Prostate gland (tissue), 2 donors: ENCODE measurements at places on chromosomes 12 and 14.

DNA sequence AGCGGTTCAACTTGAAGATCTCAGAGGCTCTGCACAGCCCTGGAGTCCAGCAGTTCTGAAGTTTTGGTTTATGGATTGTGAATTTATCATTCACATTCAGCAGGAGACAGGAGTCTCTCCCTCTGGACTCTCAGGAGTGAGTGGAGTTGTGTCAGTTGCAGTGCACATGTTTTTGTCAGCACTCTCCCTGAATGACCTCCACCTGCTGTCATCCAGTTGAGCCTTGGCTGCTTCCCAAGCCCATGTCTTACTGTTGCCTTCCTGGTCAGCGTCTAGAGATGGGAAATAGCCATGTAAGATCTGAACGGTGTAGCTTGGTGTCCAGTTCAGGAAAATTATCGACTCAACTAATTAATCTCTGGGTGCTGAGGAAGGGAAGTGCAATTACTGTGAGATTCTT lies 133.2 kb downstream of the PRKCH start:
- DNase-seq, result no peak

DNA sequence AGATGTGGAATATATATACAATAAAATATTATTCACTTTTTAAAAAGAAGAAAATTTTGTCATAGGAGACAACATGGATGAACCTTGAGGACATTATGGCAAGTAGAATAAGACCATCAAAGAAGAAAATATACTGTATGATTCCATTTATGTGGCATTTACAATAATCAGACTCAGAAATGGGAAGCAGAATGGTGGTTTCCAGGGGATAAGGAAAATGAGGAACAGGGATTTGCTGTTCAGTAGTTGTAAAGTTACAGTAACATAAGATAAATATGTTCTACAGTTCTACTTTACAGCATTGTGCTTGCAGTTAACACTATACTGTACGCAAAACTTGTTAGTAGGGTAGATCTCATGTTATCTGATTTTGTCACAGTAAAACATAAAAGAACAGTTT lies 1271.0 kb downstream of the LRFN5 start:
- DNase-seq, result no peak

DNA sequence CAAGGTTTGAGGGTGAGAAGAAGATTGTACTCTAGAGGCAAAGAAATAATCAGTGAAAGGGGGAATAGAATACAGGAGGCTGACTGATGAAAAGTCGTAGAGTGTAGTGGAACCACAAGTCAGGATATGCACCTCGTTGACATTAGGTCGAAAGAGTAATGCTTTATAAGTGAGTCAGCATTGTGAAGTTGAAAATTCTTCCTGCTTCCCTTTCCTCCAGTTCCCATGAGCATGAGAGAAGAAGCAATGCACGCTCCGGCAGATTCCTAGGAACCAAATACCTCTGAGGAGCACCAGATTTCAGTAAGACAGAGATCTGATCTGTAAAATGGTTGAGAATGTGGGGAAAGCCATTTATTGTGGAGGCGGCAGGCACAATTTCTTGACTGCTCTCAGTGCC lies 16.5 kb downstream of the CCER1 start:
- DNase-seq, result no peak

DNA sequence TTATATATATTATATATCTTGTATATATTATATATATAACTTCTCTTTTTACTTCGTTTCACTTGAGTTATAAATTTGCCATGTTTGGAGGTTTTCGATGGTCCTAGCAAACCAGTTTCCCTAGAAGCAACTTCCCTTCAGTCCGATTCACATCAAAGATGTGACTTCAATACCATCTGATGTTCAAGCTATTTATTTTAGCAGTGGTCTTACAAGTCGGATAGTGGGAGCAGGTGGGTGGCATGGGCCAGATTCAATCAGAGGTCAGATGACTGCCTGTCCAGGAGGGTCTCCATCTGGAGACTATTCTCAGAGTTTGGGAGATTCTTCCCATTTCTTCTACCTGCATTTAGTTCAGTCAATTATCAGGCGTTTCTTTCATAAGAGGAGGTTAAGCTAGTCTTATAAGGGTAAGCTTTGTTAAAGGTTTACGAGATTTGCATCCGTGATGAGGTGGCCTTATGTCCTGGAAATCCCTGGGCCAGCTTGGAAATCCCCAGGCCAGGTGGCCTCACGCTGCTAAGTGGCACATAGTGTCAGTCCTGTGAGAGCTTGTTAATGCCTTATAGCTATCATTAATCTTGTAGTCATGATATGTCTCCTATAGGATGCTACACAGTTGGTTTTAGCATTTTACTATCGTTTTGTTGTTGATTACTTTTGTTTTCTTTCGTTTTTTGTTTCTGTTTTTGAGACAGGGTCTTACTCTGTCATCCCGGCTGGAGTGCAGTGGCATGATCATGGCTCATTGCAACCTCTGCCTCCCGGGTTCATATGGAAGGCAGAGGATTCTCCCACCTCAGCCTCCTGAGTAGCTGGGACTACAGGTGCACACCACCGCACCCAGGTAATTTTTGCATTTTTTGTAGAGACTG lies 145.8 kb downstream of the BICD1 start:
- no peak for DNase-seq

DNA sequence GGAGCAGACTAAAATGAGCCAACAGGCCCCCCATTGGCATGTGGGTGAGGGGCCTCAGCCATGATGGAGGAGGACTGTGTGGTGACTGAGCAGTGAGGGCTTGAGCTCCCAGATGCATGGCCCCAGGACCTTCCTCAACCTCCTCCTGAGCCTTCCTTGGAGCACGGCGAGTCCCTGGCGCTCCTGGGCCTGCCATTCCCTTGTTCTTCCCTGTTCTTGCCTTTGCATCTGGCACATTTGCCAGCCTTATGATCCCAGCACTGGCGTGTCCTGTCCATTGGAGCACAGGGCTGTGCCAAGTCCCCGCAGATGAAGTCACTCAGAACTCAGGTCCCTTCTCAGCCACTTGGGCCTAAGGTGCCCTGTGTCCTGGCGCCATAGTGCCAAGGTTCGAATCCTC lies 40.3 kb upstream of the MEG3 start:
- DNase-seq, result no peak

GRCh38 chr12:106994579-106995220 lies 7.8 kb upstream of the MTERF2 start:
- no peak for DNase-seq

DNA sequence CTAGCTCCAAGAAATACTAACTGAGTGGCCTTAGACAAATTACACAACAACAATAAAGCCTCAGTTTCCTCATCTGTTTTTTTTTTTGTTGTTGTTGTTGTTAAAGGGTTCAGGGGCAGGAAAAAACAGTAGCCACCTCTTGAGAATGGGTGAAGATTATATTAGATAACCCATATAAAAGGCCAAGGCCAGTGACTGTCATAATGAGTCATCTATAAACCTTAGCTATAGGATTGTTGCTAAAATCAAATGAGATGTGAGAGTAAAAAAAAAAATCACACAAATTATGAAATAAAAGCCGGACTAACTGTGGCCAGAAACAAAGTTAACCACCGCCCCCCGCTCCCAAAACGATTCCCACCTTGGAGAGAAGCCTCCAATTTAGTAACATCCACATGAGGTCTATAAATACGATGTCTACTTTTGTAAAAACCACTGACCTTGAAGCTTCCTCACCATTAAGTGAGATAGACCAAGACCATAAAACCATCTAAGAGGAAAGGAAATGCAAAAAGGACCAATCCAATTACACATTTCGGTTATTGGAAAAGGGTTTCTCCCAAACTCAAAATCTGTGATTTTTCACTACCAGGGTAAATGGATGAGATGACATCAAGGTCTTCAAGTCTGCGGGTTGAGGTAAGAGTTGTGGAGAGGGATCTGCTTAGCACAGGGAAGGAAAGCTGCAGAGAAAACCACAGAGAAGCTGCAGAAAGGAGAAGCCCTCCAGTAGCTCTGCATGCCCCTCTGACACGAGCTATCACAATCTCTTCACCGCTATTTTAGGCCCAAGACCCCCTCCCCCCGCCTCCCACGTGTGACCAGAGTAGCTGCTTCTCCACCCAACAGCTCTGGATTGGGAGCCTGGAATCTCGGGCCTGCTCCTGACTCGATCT lies 1.0 kb downstream of the NAA25 start:
- DNase-seq, result no peak

DNA sequence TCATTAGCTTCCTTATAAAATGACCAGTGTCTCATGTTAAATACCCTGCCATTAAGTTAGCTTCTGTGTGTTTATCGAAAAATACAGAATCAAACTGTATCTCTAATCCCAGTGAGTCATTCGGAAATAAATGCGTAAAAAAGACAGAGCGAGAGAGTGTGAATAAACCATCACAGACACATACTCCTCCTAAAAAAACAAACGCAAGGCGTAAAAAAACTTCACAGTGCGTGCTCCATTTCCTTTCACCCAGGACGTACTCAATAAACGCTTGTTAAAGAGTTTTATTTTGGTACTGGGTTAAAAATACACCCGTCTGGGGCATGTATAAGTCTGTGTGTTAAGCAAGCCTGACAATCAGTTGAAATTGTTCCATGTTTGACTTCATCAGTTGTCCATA lies 58.8 kb upstream of the ISM2 start:
- DNase-seq, result no peak

- DNase-seq, result no peak
Observed at GRCh38 chr14:91119556-91120311, 5.9 kb downstream of the DGLUCY start.

DNA sequence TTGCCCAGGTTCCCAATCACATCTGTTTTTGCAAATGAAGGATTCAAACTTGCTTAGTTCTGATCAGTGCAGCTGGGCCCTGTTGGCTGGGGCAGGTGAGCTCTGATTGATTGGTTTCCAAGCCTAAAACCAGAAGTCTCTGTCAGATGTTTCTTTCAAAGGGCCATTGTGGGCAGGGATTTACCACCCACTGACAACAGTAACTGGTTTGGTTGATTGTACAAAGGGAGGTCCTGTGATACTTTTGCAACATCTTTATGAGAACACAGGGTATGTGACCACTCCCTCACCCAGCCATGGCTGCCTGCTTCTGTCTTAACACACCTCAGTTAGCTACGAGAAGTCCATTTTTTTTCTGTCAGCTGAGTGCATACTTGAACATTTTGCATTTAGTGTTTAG lies 184.1 kb downstream of the FLRT2 start:
- DNase-seq, result no peak

DNA sequence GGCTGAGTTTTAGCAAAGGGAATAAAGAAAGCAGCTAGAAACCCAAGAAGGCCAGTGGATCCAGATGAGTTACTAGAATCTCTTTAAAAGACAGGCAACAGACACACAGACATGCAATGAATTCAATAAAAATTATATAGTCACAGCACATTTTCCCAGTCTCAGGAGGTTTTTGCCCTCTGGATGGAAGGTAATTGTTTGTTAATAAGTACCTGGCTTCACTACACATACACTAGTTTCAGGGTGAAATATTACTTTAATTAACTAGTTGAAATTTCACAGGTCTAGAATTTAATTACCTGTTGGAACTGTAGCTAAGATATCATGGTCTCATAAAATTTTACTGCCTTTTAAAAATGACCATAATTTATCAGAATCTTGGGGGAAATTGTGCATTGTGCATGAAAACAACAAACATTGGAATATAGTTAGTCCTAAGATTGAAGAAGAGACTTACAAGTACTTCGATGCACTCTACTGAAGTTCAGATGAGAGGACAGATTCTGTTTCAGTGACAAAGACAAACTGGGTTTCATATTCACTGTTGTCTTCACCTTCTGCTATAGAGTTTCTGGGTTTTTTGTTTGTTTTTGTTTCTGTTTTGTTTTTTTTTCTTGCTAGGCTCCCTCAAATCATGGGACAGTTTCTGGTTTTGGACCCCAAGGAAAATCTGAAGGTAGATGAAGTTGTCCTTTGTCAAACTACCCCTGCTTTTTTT lies 277.0 kb upstream of the GARIN6 start:
- no peak for DNase-seq

GRCh38 chr12:70045036-70045435 lies 198.2 kb upstream of the CNOT2 start:
- DNase-seq, result no peak

DNA sequence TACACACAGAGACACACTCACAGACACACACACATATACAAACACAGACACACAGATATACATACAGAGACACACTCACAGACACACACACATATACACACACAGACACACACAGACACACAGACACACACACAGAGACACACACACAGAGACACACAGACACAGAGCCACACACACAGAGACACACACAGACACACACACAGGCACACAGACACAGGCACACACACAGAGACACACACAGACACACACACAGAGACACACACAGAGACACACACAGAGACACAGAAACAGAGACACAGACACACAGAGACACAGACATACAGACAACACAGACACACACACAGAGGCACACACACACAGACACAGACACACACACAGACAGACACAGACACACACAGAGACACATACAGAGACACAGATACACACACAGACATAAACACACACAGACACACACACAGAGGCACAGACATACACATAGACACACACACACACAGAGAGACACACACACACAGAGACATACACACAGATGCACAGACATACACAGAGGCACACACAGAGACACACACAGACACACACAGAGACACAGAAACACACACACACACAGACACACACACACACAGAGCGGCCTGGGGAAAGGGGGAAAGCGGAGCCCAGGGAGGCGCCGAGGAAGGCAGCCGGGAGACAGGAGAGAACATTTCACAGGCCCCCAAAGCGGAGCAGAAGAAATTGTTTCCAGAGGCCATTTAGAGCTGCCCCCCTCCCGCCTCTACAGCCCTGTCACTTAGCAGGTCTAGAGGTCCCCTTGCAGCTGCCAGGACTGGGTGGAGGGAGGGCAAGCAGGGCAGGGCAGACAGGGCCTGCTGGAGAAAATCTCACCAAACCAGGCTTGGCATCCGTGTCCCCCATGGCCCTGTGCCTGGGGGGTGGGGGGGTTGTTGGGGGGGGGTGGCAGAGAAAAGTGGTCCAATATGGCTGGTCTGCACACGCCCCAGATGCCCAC lies 38.9 kb downstream of the SERPINA3 start:
- no peak for DNase-seq

DNA sequence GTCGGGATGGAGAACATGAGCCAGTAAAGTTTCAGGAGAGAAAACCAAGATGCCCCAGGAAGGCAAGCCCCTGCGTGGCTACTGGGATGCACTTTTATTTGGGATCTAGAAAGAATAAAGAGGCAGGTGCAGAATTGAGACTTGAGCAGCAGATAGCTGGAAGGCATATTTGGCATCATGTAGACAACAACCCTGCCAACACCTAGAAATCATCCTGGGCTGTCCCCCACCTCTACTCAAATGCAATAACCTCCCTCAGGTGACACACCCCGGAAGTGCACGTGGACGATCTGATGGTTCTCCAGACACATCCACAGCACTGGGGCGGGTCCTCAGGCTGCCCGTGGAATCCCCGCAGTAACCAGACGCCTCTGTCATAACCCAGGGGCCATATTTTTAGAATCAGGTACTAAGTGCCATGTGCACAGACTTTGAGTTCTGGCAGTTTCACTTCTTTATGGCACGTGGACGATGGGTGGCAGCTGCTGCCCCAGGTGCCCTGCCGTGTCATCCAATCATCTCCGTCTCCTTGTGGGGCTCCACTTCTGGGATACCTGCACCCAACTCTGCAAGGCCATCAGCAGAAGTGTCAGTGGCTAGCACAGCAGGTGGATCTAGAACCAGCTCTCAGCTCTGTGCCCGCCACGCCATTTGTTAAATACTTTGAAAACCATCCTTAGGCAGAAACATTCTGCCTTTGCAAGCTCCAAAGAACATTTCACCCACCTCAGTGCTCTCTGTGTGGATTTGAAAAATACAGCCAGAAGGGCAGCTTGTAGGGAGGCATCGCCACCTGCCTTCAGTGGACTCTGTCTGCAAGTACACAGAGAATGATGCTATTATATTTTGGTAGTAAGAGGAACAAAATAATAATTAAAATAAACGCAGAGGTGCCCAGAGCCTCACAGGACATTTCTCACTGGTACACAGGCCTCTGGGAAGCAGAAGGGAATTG lies 771.7 kb upstream of the TMEM132C start:
- DNase-seq, result no peak
